Natural killer cell (primary cell): ENCODE measurements at places on chromosomes 2 and 18. TPM values are rescaled to one million over a fixed set of nuclear protein-coding genes. Genes with fewer than 3 reads are reported as not detected.

- DNase-seq = no peak
Measured at GRCh38 chr2:165008730-165009315, 53.5 kb upstream of the SLC38A11 start.

- no peak for DNase-seq
Measured at GRCh38 chr2:86617153-86617552, 6.5 kb downstream of the RNF103 start.

DNA sequence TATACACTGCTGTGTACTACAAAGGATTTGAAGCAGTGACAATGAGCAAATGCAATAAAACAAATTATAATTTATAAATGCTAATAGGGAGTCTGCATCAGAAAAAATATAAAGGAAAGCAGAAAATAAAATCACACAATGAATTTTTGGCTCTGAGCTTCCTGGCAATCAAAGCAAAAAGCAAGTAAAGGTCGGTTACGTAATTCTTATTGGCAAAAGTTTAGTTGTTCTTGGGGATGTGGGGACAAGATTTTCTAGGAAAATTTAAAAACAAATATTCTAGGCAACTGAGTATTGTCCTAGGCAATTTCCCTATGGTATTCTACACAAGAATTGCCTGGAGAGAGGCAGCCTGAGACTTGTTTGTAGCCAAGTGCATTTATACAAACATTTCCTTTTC, 1.8 kb downstream of the ORC2 start:
- no peak for DNase-seq

GRCh38 chr2:220269367-220269766, 641.9 kb downstream of the SLC4A3 start:
- no peak for DNase-seq

DNA sequence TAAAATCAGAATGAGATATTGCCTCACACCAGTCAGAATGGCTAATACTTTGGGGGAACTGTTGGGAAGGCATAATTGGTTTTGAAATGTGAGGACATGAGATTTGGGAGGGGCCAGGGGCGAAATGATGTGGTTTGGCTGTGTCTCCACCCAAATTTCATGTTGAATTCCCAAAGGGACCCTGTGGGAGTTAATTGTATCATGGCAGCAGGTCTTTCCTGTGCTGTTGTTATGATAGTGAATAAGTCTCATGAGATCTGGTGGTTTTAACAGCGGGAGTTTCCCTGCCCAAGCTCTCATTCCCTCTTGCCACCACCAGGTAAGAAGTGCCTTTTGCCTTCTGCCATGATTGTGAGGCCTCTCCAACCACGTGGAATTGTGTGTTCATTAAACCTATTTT, 59.6 kb downstream of the CSRNP3 start:
- no peak for DNase-seq

DNA sequence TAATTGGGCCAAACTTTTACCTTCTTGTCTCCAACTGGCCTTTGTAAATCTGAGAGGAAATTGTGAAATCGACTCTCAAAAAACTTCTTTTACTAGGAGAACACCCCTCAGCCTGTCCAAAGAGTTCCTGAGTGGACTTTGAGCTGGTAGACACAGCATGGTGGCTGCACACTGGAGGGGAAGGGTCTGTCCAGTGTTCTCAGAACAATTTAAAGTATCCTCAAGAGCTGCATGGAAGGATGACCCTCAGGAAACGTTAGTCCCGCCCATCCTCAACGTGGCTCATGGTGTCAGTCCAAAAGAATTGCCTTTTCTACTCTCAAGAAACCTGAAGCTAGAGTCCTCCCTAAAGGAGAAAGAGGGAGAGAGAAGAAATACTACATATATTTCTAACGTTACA, 182.7 kb downstream of the EPHA4 start:
- no peak for DNase-seq

- no peak for DNase-seq
Measured at GRCh38 chr2:54999182-54999581, 51.1 kb downstream of the RTN4 start.

GRCh38 chr2:155701721-155702120, 630.8 kb downstream of the NR4A2 start:
- DNase-seq = no peak

DNA sequence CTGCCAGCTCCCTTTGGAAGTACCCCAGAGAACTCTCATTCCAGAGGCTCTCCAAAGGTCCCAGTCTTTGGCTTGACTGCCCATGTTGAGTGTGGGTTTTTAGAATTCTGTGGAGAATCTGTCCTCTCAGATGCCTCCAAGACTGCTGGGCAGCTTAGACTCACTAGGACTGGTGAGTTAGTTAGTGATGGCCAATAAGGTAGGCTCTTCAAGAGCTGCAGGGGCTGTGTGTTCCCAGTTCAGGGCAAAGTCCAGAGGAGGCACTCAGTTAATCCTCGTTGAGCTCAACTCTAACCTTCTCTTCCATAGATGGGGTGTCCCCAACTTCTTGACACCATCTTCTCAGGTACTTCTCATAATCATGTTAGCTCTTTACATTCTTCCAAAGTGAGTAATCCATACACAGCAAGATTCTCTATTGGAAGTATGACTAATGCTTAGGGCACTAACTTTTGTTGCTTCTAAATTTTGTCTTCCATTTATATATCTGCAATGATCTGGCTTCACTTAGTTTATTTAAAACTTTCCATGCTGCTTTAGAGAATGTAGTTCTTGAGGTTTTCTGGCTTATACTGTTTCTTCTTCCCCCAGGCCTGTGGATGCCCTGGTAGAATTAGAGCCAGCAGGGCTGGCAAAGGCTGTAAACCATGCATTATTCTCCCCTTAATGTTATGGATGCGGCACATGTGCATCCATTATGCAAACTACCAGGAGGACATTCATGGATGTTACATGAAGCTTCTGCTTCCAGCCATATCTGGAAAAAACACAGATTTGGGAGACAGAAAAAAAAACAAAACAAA, 88.9 kb downstream of the POLE4 start:
- DNase-seq = no peak

The GEN1 gene
- 19.0 TPM for total RNA-seq

The PRKAG3 gene
- not detected for total RNA-seq

The MTX2 gene
- 3.8 TPM for total RNA-seq

The MC4R gene
- total RNA-seq = not detected

The SERPINB4 gene
- not detected for total RNA-seq

The TRABD2A gene
- 6.3 TPM for total RNA-seq

The PID1 gene
- total RNA-seq = 1.0 TPM

The TBC1D8 gene
- total RNA-seq = 2.2 TPM
